ENCODE measurements at places on chromosomes 4 and X.

- DNase-seq, result no peak
Measured at GRCh38 chr4:38268108-38268820, 308.1 kb downstream of the PTTG2 start.

DNA sequence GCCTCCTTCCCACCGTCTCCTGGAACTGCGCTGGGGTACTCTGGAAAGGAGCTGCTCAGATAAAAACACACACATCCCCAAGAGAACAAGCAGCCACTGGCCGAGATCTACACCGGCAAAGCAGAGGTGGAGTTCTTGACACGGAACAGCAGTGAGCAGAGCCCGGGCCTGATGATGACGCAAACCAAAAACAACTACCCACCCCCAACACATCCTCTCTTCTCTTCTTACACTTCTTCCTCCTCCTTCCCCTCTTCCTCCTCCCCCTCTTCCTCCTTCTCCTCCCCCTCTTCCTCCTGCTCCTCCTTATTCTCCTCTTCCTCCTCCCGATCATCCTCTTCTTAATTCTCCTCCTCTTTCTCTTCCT, 4.6 kb downstream of the PNMA5 start:
- DNase-seq, result no peak

DNA sequence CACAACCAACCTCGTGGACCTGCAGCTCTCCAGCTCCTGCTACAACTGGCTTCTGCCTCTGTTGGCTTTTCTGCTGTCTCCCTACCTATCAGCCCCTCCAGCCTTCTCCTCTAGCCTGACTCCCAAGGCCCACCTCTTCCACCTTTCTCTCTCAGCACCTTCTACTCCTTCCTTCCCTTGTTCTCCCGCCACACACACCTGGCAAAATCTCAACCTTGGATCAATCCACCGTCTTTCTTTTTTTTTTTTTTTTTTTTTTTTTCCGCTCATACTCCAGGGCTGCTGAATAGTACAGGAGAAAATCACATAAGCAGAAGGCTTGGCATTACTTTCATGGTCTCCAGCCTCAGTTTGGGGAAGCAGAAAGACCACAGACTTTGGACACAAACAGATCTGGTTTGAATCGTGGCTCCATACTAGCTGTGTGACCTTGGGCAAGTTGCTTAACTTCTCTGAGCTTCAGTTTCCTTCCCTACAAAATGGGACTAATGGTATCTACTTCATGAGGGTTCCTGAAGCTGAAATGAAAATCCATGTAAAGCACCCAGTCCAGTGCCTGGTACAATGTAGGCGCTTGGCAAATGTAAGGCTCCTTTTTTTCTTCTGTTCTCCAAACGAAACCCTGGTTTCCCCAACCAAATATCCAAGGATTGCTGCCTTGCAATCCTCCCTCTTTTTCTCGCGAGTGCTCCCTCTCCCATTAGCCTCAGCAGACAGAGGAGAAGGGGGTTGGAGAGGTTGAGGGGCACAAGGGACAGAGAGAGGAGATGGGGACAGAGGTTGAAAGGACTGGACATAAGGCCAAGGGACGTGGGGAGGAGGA, 1.7 kb downstream of the FGD1 start:
- no peak for DNase-seq

GRCh38 chr4:159162576-159162975, 59.7 kb downstream of the RAPGEF2 start:
- no peak for DNase-seq

DNA sequence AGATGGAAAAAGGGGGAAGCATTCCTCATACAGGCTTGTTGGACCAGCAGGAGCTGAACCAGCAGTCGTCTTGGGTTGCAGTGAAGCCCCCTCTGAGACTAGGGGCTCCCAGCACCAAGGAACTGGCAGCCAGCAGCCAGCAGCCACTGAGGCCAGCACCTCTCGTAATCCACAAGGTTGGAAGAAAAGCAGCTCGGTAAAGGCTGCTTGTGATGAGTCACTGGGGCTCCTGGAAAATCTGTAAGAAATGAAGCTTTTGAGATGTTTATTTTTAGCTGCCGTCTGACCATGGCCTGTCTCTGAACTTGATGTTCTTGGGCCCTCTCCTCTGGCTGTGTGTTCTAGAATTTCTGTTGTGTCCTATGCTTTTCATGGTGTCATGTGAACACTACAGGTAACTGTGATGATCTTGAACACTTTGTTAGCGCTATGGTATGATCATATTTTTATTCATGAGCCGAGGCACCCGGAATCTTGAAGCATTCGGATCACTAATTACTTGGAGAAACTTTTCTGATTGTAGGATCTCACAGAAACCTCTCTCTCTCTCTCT, 18.6 kb downstream of the CLCN4 start:
- no peak for DNase-seq

All from non-pigmented ciliary epithelial cell (primary cell).